T47D (cell line): ENCODE measurements at places on chromosomes 4 and X.

GRCh38 chr4:78928835-78929234, 10.4 kb downstream of the PAQR3 start:
- no peak for DNase-seq

DNA sequence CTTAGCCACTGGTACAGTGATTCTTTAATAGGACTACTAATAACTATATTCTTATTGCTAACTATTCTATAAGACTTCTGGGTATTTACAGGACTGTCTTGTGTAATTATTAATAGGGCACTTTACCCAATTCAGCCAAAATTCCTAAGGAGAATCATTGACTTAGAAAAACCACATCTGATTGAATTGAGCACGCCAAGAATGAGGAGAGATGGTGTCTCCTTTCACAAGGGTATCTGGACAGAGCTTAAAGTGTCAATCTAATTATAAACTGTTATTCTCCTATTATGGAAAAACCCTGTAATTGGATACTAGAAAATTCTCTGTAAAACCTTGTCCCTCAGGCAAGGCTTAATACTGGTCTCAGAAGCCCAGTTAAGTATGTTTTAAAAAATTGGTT, 111.1 kb upstream of the TLL1 start:
- no peak for DNase-seq

- DNase-seq: no peak
These were observed 295.9 kb upstream of the CASK start for GRCh38 chrX:42219231-42219630.

GRCh38 chrX:107851215-107851614, 25.5 kb downstream of the MID2 start:
- no peak for DNase-seq

- no peak for DNase-seq
These were observed 60.8 kb downstream of the PALLD start for GRCh38 chr4:168557658-168558057.

- no peak for DNase-seq
These were observed 24.9 kb downstream of the NLGN3 start for GRCh38 chrX:71169586-71169985.

DNA sequence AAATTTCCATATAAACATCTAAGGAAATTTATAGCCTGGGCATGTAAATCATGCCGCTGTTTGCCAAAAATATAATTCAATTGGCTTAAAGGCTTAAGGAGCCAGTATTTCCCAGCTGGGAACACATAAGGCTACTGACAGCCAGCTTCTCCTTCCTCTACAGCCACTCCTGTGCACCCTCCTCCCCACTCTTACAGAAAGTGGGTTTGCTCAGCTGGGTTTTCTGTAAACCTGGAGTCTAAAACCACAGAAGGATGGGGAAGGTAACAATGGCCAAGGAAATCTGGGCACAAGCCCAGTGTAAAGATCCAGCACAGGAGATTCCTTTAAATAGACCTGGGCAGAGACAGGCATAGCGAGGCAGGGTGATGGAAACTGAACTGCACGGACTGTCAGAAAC, 18.5 kb downstream of the ACSL1 start:
- DNase-seq: peak; percentile 76

DNA sequence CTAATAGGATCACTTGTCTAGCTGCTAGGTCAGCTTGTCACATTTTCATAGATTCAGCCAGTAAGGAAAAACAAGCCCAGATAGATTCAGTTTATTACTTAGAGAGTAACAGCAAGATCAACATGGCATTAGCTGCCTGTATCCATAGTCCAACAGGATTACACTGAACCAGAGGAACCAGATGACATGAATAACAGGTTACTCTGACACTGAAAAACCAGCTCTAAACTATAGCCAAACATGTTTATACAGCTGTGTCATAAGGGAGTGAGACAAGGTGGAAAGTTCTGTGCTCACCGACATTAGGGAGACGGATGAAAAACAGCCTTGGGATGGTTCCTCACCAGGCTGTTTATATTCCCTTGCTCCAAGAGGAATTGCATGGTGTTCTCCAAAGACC, 102.9 kb upstream of the EOLA2 start:
- DNase-seq: peak; percentile 81

DNA sequence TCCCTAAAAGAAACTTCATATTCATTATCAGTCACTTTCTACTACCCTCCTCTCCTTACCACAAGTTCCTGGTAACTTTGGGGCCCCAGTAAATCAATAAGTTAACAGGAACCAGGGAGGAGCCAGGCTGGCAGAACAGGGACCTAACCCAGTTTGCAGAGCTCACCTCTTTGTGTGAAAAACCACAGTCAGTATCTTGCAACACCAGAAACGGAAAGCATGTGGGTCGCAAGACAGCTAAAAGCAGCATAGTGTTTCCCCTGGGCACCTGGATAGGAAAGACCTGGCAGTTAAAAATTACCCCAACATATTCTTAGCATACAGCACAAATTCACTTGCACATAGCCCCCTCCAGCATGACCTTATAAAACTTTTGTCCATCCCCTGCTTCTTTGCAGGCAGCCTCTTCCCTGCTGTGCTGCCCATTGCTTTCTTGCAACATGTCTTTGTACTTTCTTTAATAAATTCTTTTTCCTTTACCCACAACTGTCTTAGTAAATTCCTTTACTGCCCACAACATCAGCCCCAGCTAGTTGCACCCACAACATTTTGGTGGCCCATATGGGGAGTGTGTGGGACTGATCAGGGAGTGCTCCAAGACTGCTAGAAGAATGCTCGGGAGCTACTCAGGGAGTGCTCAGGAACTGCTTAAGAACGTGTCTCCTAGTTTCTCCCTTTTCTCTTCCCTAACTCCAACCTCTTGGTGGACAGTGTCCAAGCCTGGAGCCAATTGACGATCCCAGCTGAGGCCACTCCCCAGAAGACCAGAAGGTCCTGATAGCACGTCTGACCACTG, 83.4 kb downstream of the MSN start:
- DNase-seq: no peak

- DNase-seq: no peak
These were observed 37.7 kb downstream of the RHOH start for GRCh38 chr4:40234519-40235039.

- DNase-seq: no peak
These were observed 1064.0 kb upstream of the SLIT2 start for GRCh38 chr4:19187691-19188090.

DNA sequence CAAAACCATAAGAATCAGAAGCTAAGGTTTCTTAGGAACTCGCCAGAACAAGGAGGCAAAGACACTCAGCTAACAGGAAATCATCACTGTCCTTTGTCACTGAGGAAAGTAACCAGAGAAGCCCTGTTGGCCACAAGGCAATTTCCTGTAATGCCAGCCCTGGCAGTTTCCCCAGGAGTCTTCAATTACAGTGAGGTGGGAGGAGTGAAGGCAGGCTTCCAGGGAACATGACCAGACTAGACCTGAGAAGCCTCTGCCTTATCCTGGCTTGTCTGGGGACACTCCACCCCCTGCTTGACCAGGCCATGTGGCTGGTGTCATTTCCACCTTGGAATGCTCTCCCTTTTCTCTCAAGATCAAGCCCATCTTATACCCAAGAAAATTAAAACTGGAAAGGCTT, 125.3 kb downstream of the COL4A6 start:
- DNase-seq: peak; percentile 86

DNA sequence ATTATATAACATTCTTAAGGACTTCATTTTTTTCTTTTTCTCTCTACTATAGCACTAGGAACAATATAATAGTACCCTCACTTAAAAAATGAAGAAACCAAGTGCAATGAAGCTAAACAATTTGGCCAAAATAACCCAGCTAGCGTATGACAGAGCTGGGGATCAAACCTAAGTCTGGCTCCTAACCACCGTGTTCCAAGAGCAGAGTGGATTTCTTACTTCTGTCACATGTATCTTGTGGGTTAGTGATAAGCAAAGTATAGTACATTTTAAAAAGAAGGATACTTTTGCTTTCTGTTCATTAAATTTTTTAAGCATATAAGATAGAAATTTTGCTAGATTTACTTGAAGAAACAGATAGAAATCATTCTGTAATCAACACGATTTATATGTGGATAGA, 11.5 kb downstream of the LIMCH1 start:
- no peak for DNase-seq
